ENCODE measurements at places on chromosomes 7 and 10. TPM values are rescaled to one million over a fixed set of nuclear protein-coding genes. Genes with fewer than 3 reads are reported as not detected.

DNA sequence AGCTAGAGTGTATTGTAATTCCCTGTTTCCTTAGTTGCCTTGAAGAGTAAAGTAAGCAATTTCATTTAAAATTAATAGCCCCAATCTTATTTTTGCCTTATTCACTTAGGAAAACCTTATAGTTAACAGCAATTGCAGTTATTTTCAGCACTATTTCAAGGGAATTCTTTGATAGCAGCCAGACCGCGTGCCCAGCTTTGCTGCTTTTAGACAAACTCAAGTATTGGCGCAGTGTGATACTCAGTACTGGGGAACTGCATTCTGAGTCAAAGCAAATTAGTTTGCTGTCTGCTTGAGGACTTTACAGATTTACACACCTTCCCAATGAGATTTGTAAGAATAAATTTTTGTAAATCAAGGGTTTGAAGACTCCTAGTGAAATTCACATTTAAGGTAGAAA, 21.2 kb downstream of the PRKG1 start:
- no peak overlapping the region for H3K4me3 ChIP-seq
- H3K4me1 ChIP-seq, result no peaks in the 10 kb centered on the region
- DNase-seq, result no peak

The ITGB8 gene
- total RNA-seq, result 0.02 TPM

The PCLO gene
- 0.02 TPM for total RNA-seq

The RET gene
- 0.67 TPM for total RNA-seq

DNA sequence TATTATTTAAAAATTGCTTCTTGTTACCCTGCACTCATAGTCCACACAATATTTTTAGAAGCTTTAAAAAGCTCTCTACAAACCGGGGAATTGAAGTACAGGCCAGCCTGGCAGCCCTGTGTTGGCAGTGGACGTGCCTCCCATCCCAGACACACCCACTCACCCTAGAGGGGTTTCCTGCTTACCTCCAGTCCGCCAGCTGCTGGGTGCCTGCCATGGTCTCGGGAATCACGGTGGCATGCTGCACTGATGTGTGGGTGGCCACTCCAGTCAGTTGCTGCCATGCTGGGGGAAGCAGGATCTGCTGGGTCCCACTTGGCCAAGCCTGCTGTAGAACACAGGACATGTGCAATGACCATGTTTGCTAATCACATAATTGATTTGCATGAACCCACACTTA, 80.4 kb downstream of the CLEC2L start:
- H3K36me3 ChIP-seq, result peaks cover 5% of the 10 kb centered on the region
- H3K27ac ChIP-seq, result no peak overlapping the region
- no peak for DNase-seq
- H3K4me3 ChIP-seq, result no peak overlapping the region
- no peaks in the 10 kb centered on the region for H3K27me3 ChIP-seq
- no peaks in the 10 kb centered on the region for H3K4me1 ChIP-seq

The CPXM2 gene
- total RNA-seq, result not detected

GRCh38 chr10:17220652-17221100, 7.4 kb upstream of the VIM start:
- H3K27me3 ChIP-seq, result peaks cover 19% of the 10 kb centered on the region
- DNase-seq, result no peak
- peaks cover 2% of the 10 kb centered on the region for H3K36me3 ChIP-seq
- peaks cover 42% of the 10 kb centered on the region for H3K4me1 ChIP-seq
- H3K27ac ChIP-seq, result no peak overlapping the region
- H3K4me3 ChIP-seq, result no peak overlapping the region

DNA sequence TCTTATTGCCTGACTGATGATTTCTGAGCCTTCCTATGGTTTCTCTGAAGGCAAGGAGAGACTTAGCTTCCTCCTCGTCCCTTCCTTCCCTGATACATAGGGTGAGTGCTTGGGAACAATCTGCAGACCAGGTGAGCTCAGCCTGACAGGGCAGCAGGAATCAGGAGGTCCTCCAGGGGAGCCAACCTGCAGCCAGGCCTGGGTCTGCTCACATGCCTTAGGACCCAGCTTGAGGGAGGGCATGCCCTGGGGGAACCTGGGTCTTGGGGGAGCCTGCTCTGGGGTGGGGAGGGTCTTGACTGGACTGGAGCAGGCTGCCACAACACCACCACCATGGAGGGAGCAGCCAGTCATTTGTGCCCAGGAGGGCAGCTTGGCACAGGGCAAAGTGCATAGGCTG, 57.7 kb downstream of the LRRC18 start:
- no peak overlapping the region for H3K4me3 ChIP-seq
- no peak overlapping the region for H3K27ac ChIP-seq
- H3K36me3 ChIP-seq, result no peaks in the 10 kb centered on the region
- no peak for DNase-seq
- H3K27me3 ChIP-seq, result no peaks in the 10 kb centered on the region

GRCh38 chr7:6654842-6655610, 17.9 kb downstream of the ZNF316 start:
- no peak overlapping the region for H3K27ac ChIP-seq
- no peak overlapping the region for H3K4me3 ChIP-seq
- H3K27me3 ChIP-seq, result no peaks in the 10 kb centered on the region

- H3K36me3 ChIP-seq, result peaks cover 21% of the 10 kb centered on the region
- no peak overlapping the region for H3K27ac ChIP-seq
- DNase-seq, result no peak
- no peak overlapping the region for H3K4me3 ChIP-seq
- H3K4me1 ChIP-seq, result no peaks in the 10 kb centered on the region
Measured at GRCh38 chr10:37760817-37761216, 96.6 kb downstream of the ZNF248 start.

Measured in activated T-cell treated with anti-CD3 and anti-CD28 coated beads, Interleukin-2, amount 50 U/mL, for 72 hours (primary cell).